ENCODE measurements at places on chromosomes 1 and 21.
A peak's percentile ranks its signal among the peaks of the same experiment; 100 is the strongest.

GRCh38 chr21:45997495-45998275 lies 16.1 kb downstream of the COL6A1 start:
- DNase-seq, result no peak

DNA sequence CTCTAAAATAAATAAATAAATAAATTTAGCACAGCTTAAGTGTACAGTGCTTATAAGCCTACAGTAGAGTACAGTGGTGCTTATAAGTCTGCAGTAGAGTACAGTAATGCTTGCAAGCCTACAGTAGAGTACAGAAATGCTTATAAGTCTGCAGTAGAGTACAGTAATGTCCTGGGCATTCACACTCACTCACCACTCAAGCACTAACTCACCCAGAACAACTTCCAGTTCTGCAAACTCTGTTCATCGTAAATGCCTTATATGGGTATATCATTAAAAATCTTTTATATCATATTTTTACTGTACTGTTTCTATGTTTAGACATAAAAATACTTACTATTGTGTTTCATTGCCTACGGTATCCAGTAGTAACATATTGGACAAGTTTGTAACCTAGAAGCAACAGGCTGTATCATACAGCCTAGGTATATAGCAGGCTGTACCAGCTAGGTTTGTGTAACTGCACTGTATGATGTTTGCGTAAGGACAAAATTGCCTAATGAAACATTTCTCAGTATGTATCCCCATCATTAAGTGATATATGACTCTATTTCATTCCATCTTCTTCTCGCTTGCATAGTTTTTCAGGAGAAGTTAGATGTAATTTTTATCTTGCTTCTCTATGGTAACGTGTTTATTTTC lies 14.0 kb upstream of the S100B start:
- no peak for DNase-seq

- no peak for DNase-seq
Measured at GRCh38 chr1:244437086-244437468, 14.6 kb downstream of the ADSS2 start.

- DNase-seq, result no peak
Measured at GRCh38 chr1:176049582-176049981, 157.5 kb downstream of the COP1 start.

- no peak for DNase-seq
Measured at GRCh38 chr1:242448910-242449645, 75.4 kb downstream of the PLD5 start.

- DNase-seq, result no peak
Measured at GRCh38 chr21:42193721-42194120, 25.2 kb upstream of the ABCG1 start.

GRCh38 chr1:116943438-116943837 lies 33.7 kb downstream of the PTGFRN start:
- DNase-seq, result no peak

- no peak for DNase-seq
Measured at GRCh38 chr1:51898090-51898734, 19.7 kb upstream of the NRDC start.

GRCh38 chr1:39250460-39251240 lies 46.2 kb downstream of the MACF1 start:
- DNase-seq, result no peak

GRCh38 chr1:178571807-178572206 lies 58.9 kb downstream of the TEX35 start:
- DNase-seq, result no peak

- peak; percentile 68 for DNase-seq
Measured at GRCh38 chr1:21255284-21255942, 34.9 kb downstream of the ECE1 start.

- no peak for DNase-seq
Measured at GRCh38 chr1:107095647-107096046, 39.2 kb downstream of the PRMT6 start.

DNA sequence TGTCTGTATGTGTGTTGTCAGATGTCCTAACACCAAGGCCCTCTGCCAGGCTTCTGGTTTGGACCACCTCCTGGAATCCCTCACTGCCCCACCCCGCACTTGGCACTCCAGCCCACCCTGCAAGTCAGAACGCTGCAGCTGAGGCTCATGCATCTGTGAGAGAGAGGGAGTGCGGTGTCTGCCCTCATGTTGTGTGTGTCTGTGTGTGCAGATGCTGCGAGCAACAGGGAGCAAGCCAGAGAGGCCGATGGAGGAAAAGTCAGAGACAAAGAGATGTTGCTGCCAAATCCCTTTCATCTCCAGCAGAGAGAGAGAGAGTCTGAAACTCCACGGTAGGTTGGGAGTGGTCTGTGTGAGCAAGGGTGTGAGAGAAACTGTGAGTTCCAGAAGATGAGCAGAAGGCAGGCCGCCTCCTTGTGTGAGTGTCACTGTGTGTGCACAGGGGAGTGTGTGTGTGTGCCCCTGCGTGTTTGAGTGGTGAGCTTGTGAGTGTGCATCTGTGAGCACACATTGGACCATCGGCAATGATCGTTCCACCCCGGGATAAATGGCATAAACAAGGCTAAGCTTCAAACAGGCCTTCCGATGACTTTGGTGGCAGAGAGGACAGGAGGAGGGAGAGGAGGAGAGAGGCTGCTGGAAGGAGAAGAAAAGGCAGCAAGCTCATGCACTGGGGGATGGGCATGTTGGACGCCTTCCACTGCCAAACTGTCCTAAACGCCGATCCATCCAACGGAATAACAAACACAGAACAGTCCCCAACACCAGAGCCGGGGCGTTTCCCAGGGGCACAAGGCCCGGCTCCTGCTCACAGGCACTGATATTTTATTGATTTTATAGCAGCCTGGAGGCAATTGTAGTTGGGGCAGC lies 99.2 kb upstream of the GRIK3 start:
- no peak for DNase-seq

DNA sequence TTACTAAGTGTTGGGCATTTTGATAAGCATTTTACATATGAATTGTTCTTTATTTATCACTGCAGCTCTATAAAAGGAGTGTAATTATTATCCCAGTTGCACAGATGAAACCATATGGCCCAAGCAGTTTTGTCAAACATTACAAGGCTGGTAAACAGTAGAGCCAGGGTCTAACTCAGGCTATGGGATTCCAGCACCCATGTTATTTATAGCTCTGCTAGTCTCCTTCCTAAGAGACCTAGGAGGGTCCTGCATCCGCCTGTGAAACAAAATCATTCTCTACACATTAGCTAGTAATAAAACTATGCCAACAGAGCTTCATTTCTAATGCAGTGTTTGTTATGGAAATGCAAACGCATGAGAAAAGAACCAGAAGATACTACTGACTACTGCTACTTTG lies 58.6 kb downstream of the IL23R start:
- no peak for DNase-seq

DNA sequence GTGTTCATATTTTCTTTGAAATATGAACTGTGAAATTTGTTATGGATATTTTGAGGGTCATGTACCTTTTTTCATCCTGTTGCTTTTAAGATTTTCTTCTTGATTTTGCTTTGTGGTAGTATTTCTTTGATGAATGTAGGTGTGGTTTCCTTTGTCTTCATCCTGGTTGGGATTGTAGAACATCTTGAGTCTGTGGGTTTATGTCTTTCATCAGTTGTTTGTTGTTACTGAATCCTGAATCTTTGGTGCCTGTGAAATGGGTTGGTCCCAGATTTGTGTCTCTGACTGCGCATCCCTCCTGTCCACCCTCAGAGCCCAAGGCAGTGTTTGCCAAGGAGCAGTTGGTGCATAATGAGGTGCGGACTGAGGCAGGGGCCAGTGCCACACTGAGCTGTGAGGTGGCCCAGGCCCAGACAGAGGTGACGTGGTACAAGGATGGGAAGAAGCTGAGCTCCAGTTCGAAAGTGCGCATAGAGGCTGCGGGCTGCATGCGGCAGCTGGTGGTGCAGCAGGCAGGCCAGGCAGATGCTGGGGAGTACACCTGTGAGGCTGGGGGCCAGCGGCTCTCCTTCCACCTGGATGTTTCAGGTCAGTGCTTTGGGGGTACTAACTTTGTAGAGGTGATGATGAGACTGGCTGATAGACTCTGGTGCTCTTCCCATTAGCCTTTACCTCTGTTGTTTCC lies 38.5 kb downstream of the OBSCN start:
- DNase-seq, result no peak

GRCh38 chr1:197675583-197676208 lies 99.6 kb downstream of the DENND1B start:
- no peak for DNase-seq

DNA sequence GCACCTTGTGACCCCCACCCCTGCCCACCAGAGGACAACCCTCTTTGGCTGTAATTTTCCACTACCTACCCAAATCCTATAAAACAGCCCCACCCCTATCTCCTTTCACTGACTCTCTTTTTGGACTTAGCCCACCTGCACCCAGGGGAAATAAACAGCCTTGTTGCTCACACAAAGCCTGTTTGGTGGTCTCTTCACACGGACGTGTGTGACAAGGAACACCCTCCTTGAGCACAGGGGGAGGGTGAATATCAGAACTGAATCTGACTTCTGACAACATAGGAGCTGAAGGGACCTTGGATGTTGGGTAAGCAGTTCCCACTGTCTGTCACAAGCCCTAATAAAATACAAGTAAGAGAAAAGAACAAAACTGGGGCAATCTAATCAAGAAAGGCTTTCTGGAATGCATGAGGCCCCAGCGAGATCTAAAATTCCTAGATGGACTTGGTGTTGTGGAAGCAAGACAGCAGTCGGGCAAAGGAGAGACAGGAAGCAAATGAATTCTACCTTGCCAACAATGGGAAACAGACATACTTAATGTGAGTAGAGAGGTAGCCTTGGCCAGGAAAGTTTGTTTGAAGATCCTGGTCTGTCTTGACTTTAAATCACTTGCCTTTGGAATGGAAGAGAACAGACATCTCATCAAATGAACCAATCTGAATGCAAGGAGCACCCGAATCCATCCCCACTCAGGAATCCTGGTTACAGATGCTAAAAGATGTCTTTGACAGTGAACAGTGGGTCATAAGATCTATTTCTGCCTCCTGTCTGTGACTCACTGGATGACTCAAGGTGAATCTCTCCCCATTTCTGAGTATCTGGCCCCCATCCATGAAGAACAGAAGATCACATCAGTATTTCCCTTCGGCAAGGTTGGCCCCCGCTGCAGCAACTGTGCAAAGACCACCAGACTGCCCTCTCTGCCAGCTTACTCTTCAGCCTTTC lies 53.3 kb downstream of the OLFML3 start:
- no peak for DNase-seq

DNA sequence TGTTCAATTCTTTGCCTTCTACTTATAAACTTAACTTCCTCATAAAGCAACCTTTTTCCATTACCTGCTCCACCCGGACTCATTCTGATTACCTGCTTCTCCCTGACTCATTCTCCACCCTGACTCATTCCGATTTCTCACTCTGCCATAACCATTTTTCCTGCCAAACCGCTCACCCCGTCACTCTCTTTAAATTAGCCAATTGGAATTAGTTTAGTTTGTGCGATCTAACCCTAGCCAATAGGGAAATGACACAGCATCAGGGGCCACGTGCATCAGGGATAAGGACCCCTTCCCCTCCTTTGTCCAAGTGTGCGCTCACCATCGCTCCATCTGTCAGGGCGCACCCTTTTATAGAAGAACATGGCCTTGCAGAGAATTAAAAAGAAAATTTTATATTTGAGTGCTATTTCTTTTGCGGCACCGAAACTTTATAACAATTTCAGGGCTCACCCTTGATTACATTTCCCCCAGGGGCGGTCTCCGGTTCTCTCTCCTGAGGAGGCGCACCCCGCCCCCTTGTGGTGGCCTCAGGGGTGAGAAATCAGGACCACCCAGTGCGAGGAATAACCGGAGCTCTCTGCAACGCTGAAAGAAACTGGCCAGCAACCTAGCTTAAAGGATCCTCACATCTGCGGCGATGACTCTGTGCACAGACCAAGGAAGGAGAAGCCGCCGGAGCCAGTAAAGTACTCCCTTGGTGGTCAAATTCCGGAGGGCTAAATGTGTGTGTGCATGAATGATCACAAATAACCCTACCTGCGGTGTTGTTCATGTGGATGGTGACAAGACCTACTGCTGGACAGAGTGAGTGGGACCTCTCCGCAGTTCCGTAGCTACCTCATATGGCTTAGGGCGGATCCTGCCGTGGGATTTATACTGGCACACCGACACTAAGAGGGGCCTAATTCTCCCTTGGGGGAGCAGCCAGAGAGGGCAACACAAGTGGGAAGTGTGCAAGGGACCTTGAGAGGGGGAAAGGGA lies 30.3 kb upstream of the CBR3 start:
- DNase-seq, result no peak

DNA sequence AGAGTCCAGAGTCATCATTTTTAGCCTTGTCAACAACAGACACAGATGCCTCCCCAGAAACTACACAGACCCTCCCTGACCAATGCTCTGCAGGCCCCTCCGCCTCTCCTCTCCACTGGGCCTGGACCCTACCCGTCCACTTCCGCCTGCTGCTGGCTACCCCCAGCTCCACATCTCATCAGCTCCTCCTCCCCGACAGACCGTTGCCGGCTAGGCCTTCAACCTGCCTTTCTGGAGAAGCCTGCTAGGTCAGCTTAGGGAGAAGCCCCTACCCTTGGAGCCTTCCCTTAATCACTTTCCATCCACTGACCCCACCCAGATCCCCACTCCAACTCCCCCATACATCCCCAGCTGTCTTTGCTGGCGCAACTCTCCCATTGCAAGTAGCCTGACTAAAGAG lies 1.4 kb downstream of the TRIM17 start:
- DNase-seq, result no peak

- DNase-seq, result no peak
Measured at GRCh38 chr1:4048076-4048475, 148.0 kb upstream of the C1orf174 start.

DNA sequence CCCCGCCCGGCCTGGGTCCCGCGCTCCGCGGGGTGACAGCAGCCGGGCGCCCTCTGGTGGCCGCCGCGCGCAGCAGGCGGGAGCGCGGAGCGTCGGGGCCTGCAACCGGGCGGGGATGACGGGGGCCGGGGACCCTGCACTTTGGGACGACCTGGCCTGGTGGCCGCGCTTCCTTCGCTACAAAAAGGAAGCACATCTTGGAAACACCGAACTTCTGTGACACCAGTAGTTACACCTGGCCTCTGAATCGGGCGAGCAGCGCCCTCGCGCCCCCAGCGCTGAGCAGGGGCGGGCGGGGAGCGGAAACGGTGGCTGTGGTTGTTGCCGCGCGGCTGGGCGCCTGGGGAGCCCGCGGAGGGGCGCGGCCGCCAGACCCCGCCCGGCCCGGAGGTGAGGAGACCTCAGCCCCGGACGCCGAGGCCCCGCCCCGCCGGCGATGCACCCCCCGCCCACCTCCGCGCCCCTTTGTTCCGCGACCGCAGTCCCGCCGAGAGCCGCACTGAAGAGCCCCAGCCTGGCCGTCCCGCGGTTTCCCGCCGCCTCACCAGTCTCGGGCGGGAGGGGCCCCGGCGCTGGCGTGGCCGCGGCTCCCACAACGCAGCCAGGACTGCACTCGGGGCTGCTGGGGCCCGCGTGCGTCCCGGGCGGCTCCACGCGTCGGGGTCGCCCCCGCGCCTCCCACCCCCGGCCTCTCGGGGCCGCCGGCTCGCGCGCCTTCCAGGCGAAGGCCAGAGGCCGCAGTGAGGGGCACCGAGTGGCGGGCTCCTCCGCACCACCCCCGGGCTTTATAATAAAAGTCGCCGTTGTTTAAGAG lies 59.3 kb downstream of the H3-3A start:
- DNase-seq, result peak; percentile 73

DNA sequence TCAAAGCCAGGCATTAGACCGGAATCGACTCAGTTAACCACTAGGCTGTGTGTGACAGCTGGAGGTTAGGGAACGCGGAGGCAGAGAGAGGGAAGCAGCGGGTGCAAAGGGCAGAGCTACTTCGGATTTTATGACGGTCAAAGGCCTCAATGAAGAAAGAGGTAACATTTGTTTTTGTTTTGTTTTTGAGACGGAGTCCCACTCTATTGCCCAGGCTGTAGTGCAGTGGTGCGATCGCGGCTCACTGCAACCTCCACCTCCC lies 276.8 kb upstream of the GREM2 start:
- DNase-seq, result no peak

GRCh38 chr1:164785841-164786534 lies 227.0 kb downstream of the PBX1 start:
- DNase-seq, result no peak
